Bronchial smooth muscle cell (primary cell): ENCODE measurements at places on chromosomes 3 and 15. TPM values are rescaled to one million over a fixed set of nuclear protein-coding genes. Genes with fewer than 3 reads are reported as not detected.

The GOLGA6L7 gene
- not detected in 2 replicates for total RNA-seq

The EPHA3 gene
- total RNA-seq, result 0.09 and 0.16 TPM in 2 replicates

The PLCH1 gene
- under 0.01 and 0.09 TPM in 2 replicates for total RNA-seq

The EPHB1 gene
- total RNA-seq, result 0.34 and 0.63 TPM in 2 replicates

The LRRK1 gene
- 9.1 and 10.8 TPM in 2 replicates for total RNA-seq

The CFAP91 gene
- total RNA-seq, result 0.34 and 0.47 TPM in 2 replicates

The HHLA2 gene
- 0.09 TPM in 1 of 2 replicates, not detected in the other for total RNA-seq

The ACAN gene
- under 0.01 and 0.09 TPM in 2 replicates for total RNA-seq

The RPL29 gene
- 896 and 1,003 TPM in 2 replicates for total RNA-seq

The MINAR1 gene
- 0.43 and 0.63 TPM in 2 replicates for total RNA-seq

The C2CD4A gene
- not detected in 2 replicates for total RNA-seq

The CD80 gene
- total RNA-seq, result 0.16 and 0.26 TPM in 2 replicates

The GP5 gene
- total RNA-seq, result under 0.01 and 0.09 TPM in 2 replicates

The NAA80 gene
- 2.2 and 3.8 TPM in 2 replicates for total RNA-seq

The GOLGA8T gene
- total RNA-seq, result under 0.01 and 0.17 TPM in 2 replicates

The CYP19A1 gene
- total RNA-seq, result 1.7 and 1.8 TPM in 2 replicates

The DPH6 gene
- 16.5 and 22.9 TPM in 2 replicates for total RNA-seq

The PPARG gene
- total RNA-seq, result 22.4 and 25.3 TPM in 2 replicates

The ZNF770 gene
- 14.2 and 22.2 TPM in 2 replicates for total RNA-seq

The U2SURP gene
- total RNA-seq, result 24.6 and 31.2 TPM in 2 replicates

The ADGRG7 gene
- total RNA-seq, result not detected in 2 replicates

The GOLGA6A gene
- under 0.01 TPM in 2 replicates for total RNA-seq

The MINDY2 gene
- 14.0 and 17.0 TPM in 2 replicates for total RNA-seq
